ENCODE measurements at places on chromosomes 5 and 9.

DNA sequence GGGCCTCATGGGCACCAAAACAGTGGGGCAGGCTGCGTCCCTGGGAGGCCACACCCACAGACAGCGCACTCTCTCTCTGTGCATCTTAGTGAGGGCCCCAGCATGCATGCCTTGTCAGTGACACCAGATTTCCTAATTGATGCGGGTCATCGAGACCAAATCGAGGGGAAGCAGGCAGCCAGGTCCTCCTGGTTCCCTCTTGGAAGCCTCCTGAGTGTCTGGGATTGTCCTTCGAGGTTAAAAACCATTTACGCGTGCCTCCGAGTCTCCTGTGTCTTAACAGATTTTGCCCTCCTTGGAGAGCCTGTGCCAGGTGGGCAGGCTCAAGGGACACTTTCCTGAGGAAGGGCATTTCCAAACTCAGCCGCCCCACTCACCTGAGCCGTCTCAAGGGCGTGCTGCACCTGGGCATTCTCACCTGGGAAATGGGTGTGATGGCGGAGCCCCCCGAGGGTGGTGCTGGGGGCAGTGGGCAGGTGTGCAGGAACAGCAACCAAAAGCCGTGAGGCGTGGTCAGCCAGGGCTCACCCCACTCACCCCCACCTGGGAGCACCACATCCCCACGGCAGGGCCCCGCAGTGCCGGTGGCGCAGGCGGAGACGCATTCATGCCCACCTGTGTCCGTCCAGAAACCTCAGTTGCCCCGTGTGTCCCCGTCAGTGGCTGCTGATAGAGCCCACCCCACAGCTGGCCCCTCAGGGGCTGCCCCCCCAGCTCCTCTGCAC lies 2.7 kb downstream of the SLC6A19 start:
- DNase-seq, result no peak

GRCh38 chr9:100555471-100555870 lies 22.4 kb upstream of the CAVIN4 start:
- DNase-seq, result no peak

- DNase-seq, result no peak
Measured at GRCh38 chr5:133552925-133553525, 59.3 kb downstream of the FSTL4 start.

DNA sequence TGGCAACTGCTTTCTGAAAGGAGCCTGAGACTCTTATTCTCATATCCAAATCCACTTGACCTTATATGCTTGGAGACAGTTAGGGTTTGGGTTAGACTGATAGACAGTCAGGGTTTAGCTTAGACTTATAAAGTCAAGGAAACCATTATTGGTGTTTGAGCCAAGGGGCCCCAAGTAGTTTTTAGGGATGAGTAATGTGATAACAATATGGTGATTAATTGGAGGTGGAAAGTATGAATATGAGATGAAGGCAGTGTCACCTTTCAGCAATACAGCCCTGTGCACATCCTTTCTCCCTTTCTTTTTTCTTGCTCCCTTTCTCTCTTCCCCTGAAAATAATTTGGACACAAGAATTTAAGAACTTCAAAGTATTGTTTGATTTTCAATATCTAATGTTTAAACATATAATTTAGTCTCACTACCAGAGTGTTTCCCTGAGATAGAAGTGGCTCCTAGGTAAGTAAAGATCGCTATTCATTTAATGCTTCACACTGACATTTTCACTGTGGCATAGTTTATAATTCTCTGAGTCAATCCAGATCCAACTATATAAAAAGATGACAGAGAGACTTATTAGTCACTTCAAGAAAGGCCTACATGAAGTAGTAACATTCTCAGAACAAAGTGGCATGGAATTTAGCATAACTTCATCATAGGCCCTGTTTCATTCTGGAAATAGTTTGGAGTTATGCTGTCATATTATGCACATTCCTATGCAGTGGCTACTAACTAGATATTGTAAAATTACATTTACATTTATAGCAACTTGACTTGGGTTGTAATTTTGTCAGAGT lies 200.8 kb downstream of the CHSY3 start:
- no peak for DNase-seq

GRCh38 chr5:93511445-93511844 lies 69.6 kb downstream of the NR2F1-AS1 start:
- DNase-seq, result no peak

- DNase-seq, result no peak
Measured at GRCh38 chr5:98518754-98519153, 254.7 kb upstream of the RGMB start.

- no peak for DNase-seq
Measured at GRCh38 chr5:2511126-2511525, 240.4 kb downstream of the IRX2 start.

- DNase-seq, result no peak
Measured at GRCh38 chr9:126471084-126471624, 142.6 kb upstream of the LMX1B start.

- DNase-seq, result no peak
Measured at GRCh38 chr9:61634192-61634591, 444.4 kb downstream of the SPATA31A7 start.
